ENCODE measurements at places on chromosomes 12 and 14.
A peak's percentile ranks its signal among the peaks of the same experiment; 100 is the strongest.

DNA sequence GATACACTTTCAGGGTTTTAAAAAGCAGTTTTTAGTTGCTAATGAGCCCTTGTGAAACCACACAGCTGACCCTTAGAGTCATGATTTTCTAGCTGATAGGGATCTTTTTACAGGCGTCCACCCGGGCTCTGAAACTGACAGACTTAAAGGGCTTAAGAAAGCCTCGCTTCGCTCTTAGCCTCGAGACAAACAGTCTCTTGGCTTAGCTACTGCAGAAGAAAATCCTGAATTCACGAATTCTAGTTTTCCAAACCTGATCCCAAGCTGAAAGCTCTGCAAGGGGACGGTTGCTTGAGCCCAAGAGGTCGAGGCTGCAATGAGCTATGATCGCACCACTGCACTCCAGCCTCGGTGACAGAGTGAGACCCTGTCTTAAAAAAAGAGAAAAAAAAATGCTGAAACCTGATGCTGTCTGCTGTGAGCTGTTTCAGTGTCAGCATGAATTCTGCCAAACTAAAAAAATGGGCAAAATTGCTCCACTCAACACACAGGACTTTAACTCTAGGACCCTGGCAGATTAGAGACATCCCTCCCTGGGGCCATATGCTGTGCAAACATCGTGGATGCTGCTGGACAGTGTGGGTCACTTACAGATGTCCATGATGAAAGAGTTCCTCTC, 3.1 kb upstream of the HPD start:
- DNase-seq: peak; percentile 54

- no peak for DNase-seq
Observed at GRCh38 chr12:69071091-69071370, 138.1 kb upstream of the CPM start.

DNA sequence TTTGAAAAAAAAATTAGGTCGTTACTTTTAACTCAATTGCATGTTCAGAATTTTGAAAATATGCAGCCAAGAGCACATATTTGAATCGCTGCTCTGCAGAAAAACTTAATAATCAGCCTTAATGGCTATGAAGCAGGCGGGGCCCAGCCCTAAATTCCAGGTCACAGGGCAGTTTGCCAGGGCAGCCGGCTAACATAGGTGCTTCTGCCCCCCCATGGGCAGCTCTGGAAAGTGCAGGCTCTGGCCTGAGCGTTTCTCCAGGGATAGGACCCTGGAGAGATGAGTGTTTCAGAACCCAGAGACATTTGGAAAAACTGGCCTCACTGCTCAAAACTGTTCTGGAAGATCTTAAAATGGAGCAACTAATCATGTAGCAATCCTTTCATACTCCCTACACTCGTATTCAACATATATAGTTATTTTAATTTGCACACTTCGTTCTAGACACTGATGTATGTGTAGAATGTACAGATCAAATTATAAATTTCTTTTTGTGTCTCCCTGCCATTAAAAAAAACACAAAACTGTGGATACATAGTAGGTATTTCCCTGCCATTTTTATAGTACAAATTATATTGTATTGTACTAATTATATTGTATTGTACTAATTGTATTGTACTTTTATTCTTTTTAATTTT, 26.0 kb upstream of the PTGR2 start:
- peak; percentile 92 for DNase-seq

DNA sequence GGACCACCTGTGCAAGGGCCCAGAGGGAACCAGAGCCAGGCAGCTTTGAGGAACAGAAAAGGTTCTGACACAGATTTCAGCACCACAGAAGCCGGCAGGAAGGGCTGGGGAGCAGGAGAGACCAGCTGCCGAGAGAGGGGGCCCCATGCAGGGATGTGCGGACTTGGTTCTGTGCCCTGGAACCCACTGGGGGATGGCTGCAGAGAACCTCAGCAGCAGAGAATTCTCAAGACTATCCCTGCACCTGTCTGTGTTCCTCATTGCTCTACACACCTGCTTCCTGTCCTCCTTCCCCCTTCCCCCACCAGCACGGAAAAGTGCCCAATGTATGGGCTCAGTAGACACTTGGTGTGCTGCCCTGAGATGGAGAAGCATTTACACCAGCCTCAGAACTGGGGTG, 3.2 kb downstream of the SERPINA9 start:
- no peak for DNase-seq

DNA sequence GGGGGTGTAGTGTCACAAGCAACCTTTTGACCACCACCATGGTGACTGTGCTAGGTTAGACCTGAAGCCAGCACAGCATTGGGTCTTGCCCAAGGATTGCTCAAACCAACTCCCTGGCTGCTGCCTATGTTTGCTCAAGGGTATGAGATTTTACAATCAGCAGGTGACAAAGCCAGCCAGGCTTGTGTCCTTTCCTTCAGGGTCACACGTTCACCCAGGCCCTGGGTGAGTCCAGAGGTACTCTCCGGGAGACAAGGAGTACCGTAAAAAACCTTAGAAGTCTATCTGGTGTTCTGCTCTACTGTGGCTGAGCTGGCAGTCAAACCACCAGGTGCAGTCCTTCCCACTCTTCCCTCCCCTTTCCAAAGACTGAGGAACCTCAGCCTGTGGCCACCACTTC, 238.9 kb upstream of the MIS18BP1 start:
- no peak for DNase-seq

GRCh38 chr12:63150713-63151622, at the start of gene AVPR1A:
Gene AVPR1A, minus strand, starts transcription at chr12:63151201. Its CDS starts 365 bp downstream, at chr12:63150836.
- no peak for DNase-seq

DNA sequence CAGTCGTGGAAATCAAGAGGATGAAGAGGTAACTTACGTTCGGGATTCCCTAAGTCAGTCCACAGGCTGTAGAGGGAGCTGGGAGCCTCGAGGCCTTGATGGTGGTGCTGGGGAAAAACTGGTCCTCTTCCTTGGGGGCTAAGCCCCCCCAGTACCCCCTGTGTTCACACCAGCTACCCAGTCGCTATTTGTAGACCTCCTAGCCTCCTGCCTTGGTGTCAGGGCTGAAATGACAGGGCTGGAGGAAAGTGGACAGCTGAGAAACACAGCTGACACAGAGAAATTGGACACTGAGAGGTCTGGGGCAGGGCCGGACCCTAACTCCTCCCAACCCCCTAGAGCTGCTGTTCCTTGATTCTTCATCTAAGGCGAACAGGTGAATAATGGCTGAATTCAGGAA, at the start of gene STAC3:
TSS of gene STAC3 (minus strand) at position 232 of the 400 bp plus-strand sequence. CDS start 1,551 bp downstream, outside the sequence.
- no peak for DNase-seq

DNA sequence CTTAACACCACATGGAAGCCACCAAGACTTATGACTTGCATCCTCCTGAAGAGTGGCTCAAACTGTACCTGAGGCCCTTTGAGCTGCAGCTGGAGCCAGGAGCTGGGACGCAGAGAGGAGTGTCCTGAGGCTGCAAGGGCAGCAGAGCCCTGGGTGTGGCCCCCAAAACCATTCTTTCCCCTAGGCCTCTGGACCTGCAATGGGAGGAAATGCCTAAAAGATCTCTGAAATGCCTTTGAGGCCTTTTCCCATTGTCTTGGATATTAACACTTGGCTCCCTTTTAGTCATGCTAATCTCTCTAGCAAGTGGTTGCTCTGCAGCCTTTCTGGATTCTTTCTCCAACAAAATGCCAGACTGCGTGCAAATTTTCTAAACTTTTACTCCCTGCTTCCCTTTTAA, 156.1 kb downstream of the SLC38A4 start:
- DNase-seq: peak; percentile 76

- DNase-seq: no peak
Observed at GRCh38 chr14:90107789-90108188, 46.0 kb downstream of the KCNK13 start.

DNA sequence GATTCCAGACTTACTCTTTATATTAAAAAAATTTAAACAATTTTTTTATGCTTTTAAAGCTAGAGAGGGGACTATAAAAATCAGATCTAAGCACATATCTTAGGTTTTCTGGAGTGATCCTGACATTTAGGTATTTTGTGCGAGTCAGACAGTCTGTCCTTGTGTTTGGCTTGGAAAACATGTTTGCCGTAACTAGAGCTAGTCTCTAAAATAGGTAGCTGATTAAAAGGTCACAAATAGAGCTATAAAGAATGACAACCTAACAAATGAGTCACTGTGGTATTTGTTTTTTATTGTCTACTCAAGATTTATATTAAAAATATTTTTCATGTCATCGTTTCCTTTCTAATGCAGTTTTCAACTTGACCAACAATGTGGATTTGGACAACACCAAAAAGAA, 73.4 kb downstream of the MNAT1 start:
- DNase-seq: no peak

- DNase-seq: no peak
Observed at GRCh38 chr14:69345402-69345801, 52.7 kb downstream of the ERH start.

DNA sequence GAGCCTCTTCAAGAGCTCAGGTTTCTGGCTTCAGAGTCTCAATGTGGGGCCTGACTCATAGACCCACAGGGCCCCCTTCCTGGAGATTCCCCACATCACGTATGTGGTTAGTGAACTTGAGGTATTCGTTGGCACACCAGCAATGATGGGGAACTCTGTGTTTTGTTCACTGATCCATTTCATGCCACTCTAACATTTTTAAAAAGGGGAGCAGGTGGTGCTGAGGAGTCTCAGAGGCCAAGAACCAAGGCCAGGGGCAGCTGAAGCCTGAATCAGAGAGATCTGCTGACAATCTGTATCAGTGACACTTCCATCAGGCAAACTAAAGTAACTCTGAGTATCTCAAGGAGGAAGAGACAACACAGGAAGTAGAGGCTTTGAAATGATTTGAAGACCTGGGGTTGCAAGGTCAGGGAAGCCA, 323.4 kb downstream of the VRK1 start:
- DNase-seq: no peak

DNA sequence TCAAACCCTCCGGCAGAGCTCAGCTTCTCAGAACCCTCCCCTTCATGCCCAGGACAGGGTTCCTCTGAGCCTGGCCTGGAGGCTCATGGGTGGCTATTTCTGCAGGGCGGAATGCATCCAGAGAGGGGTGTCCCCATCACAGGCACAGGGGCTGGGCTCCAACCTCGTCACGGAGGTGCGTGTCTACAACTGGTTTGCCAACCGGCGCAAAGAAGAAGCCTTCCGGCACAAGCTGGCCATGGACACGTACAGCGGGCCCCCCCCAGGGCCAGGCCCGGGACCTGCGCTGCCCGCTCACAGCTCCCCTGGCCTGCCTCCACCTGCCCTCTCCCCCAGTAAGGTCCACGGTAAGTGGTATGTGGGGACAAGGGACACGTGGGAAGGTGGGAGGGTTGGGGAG, 15.7 kb downstream of the HNF1A start:
- no peak for DNase-seq

- DNase-seq: peak; percentile 22
Observed at GRCh38 chr12:50690925-50691324, 73.0 kb upstream of the ATF1 start.

DNA sequence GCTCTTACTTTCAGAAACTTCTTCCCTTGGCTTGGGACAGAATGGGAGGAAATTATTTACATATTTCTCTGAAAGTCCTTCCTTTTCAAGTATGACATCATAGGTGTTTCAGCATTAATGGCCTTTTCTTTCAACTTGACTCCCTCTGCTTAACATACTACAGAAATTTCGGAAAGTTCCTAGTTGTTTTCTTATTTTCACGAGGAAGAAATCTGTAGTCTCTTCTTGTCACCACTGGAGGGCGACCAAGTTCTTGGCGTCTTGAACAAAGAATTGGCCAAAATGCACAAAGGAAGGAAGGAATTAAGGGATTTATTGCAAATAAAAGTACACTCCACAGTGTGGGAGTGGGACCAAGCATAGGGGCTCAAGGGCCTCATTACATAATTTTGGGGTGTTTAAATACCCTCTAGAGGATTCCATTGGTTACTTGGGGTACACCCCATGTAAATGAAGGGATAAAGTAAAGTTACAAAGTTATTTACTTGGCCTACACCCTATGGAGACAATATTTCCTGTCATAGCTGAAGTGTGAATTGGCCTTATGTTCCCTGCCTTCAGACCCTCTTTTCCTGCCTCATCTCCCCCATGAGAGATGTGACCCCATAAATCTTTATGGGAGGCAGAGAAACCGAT, 70.4 kb downstream of the RPL10L start:
- no peak for DNase-seq

DNA sequence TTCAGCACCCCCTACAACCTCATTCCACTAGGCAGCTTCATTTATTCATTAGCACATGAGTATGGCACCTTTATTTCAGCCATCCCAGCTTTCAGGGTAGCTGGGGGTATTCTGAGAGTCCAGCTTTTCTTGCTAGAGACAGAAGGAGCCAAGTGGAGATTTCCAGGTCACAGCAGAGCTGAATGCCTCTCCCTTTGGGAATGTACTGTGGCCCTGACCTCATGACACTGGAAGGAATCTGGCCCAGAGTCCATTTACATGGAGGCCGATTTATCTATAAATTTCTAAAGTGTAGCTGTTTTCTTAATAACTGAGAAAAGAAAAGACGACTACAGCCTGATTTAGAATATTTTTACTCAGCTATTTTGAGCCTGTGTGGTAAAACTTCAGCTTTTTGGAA, 47.2 kb upstream of the JDP2 start:
- DNase-seq: no peak

DNA sequence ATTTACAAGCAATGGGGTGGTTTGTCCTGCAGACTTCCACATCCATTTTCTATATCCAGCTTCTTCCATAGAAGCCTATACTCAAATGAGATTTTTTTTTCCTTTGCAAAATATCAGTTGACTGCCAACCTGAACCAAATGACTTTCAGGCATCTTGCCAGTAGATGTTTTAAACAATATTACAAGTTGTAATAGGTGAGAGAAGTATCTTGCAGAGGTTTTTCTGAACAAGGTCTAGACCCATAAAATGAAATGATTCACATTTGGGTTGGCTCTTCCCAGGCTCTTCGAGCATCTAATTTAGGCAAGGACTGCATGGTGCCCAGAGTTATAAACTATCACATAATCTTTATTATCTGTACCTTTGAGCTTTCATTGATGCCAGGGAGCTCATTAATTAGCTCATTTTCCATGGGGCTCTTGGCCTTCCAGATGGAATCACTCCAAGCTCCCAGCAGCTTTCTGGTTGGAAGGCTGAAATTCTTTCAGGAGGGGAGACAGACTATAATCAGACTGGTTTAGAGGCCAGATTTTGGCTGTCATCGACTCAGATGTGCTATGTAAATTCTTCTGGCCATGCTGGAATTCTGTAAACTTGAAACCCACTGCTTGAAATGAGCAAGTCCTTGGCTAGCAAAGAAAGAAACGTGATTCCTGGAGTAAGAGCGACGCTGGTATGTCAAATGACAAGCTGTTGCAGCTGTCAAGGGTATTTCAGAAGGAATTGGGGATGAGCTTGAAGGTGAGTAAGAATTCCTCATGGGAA, 32.2 kb upstream of the DICER1 start:
- DNase-seq: no peak

- no peak for DNase-seq
Observed at GRCh38 chr12:113230315-113231234, 9.3 kb downstream of the TPCN1 start.

- DNase-seq: peak; percentile 39
Observed at GRCh38 chr14:32896979-32897697, 41.5 kb upstream of the NPAS3 start.

Data from fibroblast of the aortic adventitia (primary cell).